ENCODE measurements at places on chromosomes 13 and 19.

DNA sequence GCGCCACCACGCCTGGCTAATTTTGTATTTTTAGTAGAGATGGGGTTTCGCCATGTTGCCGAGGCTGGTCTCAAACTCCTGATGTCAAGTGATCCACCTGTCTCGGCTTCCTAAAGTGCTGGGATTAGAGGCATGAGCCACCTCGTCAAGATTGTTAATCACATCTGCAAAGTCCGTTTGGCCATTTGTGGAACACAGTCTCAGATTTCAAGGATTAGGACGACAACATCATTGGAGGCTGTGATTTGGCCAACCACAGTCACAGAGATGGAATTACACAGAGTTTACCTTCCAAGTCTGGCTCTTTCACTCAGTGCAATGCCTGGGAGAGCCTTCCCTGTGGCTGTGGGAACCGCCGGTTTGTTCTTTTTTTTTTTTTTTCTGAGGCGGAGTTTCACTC, 17.8 kb downstream of the SULT2B1 start:
- no peak for DNase-seq

- no peak for DNase-seq
Measured at GRCh38 chr13:37102896-37103295, 2.6 kb downstream of the CSNK1A1L start.

- DNase-seq: peak; percentile 14
Measured at GRCh38 chr19:41995959-41996797, 2.1 kb upstream of the ATP1A3 start.

GRCh38 chr13:36915896-36916640, 4.0 kb downstream of the SMAD9 start:
- peak; percentile 36 for DNase-seq

DNA sequence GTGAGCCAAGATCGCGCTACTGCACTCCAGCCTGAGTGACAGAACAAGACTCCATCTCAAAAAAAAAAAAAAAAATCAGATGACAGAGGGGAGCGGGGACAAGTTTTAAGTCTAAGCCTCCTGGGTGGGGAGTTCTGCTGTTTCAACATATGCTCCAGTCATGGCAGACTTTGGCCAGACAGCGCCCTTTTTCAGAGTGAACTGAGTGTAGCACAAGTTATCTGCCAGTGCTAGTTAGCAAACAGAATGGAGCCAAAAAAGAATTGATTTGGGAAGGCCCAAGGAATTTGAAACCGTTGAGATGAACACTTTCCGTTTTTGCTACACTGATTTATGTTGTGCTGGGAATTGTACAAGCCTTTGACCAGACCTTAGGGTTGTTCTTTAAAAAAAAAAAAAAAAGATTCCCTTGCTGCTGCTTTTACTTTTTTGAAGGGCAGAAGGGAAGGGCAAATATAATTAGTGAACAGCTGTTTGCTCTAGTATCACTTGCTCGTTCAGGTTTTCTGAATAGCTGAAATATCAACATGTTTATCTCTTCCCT, 5.7 kb downstream of the ACTN4 start:
- no peak for DNase-seq

- DNase-seq: no peak
Measured at GRCh38 chr13:20403826-20404225, 121.8 kb downstream of the CRYL1 start.

DNA sequence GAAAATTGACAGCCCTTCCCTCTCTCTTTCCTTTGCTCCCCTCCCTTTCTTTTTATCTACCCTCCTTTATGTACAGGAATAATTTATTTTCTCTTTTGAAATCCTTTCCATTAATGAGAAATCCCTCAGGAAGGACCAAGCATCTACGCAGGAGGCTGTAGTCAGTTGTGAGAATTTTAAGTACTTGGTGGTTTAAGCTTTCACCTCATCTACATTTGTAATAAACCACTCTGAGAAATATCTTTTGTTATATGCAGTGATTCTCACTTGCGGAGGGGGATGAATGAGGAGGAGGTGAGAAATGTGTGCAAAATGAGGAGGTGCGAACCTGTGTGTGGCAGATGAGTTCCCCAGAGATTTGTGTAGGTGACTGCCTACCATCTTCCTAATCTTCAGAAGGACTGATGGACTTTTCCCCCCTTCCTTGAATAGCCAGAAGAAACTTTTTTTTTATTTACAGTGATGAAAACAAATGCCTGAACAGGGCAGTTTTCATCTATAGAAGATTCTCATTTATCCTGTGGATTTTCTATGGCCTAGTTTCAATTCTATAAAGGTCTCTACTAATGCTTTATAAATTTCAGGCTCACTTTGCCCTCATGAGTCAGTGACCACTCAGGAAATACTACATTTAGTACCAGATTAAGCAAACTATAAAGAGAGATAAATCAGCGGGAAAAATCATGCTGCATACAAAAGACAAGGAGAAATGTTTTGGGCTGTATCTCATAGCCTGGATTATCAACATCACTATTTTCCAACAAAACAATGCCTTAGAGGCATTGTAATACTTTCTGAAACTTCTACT, 118.3 kb downstream of the LHFPL6 start:
- DNase-seq: no peak

DNA sequence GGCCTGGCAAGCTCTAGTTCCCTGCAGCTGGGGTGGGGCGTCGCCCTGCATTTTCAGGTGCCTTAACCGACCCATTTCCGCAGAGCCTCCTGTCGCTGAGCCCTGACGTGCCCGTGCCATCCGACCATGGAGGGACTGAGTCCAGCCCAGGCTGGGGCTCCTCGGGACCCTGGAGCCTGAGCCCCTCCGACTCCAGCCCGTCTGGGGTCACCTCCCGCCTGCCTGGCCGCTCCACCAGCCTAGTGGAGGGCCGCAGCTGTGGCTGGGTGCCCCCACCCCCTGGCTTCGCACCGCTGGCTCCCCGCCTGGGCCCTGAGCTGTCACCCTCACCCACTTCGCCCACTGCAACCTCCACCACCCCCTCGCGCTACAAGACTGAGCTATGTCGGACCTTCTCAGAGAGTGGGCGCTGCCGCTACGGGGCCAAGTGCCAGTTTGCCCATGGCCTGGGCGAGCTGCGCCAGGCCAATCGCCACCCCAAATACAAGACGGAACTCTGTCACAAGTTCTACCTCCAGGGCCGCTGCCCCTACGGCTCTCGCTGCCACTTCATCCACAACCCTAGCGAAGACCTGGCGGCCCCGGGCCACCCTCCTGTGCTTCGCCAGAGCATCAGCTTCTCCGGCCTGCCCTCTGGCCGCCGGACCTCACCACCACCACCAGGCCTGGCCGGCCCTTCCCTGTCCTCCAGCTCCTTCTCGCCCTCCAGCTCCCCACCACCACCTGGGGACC, 1.2 kb downstream of the ZFP36 start:
- DNase-seq: no peak

DNA sequence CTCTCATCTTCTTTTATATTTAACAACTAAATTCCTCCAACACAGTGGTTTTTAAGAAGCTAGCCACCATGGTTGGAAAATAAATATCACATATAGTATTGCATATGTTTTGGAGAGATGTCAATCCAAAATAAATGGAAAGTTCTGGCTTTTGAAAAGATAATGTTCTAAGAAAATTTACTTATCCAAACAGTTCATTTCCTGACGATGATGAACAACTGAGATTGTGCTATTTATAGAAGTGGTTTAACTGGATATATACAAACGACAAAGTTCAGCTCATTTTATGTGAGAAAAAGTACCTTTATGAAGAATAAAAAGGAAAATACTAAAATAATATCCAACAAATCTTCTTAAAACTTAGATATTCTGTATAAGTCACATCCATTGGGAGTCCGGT, 174.7 kb downstream of the MZT1 start:
- DNase-seq: no peak

- no peak for DNase-seq
Measured at GRCh38 chr19:44813070-44813840, 4.4 kb downstream of the BCAM start.

DNA sequence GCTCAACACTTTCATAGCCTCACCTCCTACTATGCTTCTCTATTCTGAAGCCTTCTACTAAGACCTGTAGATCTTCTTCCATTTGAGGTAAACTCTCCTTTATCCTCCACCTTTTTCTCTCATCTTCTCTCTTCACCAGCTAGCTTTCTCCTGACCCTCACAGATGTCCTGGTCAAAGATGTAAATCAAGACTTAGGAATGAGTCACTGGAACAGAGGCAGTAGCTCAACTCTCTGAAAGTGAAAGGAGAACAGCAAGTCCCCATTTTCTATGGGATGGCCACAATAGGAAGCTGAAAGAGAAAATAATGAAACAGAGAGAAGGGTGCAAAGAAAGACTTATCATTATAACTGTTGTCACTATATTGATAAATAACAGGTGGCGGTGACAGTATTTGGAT, 86.1 kb upstream of the DOCK9 start:
- DNase-seq: no peak

GRCh38 chr19:4754248-4754647, 30.6 kb upstream of the DPP9 start:
- no peak for DNase-seq

GRCh38 chr13:77767413-77767812, 69.9 kb downstream of the SLAIN1 start:
- peak; percentile 20 for DNase-seq

GRCh38 chr13:36251526-36251925, 37.2 kb upstream of the SOHLH2 start:
- no peak for DNase-seq

- DNase-seq: no peak
Measured at GRCh38 chr13:58989556-58989955, 1174.2 kb downstream of the DIAPH3 start.

DNA sequence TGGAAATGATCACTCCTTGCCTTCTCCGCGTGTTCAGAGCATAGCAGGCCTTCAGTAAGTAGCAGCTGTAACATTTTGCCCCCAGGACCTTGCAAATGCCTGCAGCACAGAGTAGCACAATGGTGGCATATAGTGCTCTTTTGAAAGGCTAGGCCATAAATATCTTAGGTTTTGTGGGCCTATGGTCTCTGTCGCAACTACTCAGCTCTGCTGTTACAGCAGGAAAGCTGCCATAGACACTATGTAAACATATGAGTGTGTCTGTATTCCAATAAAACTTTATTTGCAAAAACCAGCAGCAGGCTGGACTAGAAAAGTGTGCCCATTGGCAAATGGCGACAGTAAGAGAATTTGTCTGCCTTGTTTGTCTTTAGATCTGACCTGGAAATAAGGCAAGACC, 9.4 kb downstream of the ITPKC start:
- no peak for DNase-seq

DNA sequence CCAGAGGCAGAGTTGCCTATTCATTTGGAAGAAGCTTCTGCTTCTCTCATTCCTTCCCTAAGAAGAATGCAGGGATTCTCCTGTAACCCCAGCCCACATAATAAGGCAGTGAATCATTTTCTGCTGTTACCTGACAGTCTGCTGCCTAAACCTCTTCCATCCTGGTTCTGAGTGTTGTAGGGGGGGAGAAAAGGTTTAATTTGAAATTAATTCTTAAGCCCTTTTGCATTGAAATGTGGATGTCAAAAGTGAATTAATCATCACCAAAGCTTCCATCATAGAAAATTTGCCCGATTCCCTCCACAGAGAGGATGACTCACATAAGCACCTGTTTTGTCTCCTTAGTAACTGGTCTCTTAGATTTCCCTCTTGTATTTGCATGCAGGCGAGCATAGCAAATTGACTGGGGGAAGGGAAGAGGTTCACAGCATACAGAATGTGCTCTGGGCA, 146.7 kb upstream of the FNDC3A start:
- peak; percentile 17 for DNase-seq

GRCh38 chr13:68908879-68909278, 1198.7 kb upstream of the ATXN8OS start:
- no peak for DNase-seq

- DNase-seq: no peak
Measured at GRCh38 chr19:14616407-14616806, 33.5 kb downstream of the CLEC17A start.

DNA sequence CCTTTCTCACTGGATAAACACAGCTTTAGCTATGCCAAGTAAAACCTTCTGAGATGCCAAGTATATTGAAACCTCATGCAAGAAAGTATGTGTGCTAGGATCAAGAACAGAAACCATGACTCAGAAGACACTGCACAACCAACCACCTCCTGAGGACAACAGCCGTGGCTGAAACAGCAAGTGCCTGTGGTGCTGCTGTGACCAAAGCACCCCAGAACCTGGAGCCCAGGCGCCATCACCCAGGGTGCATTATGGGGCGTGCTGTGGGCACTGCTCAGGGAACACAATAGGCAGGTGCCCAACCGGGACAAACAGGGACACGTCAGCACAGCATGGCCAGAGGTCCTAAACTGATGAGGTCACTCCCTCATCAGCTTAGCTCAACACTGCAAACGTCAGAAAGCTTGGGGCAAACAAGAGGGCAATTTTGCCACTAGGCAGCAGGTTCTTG, 101.3 kb upstream of the SLC15A1 start:
- DNase-seq: no peak

GRCh38 chr13:104705031-104705750, 1639.0 kb upstream of the SLC10A2 start:
- DNase-seq: no peak

- DNase-seq: no peak
Measured at GRCh38 chr19:41586064-41586463, 10.1 kb downstream of the CEACAM21 start.

DNA sequence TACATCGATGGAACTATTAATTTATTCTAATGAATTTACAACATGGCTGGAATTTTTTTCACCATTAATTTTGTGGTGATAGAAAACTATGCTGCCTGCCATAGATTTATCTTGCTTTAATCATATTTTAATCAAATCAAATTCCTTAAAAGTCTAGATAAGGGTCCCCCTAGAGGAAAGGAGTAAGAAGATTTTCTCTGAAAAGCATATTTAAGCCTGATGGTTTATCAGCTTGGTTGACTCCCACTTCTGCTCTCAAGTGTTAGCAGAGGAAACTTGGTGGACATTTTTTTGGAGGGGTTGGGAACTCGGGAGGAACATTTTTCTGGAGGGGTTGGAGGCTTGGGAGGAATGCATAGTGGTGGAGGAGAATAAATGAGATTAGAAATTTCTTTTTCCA, 253.3 kb downstream of the KCNRG start:
- DNase-seq: no peak

GRCh38 chr13:50376895-50377575, 361.8 kb downstream of the KCNRG start:
- peak; percentile 21 for DNase-seq

DNA sequence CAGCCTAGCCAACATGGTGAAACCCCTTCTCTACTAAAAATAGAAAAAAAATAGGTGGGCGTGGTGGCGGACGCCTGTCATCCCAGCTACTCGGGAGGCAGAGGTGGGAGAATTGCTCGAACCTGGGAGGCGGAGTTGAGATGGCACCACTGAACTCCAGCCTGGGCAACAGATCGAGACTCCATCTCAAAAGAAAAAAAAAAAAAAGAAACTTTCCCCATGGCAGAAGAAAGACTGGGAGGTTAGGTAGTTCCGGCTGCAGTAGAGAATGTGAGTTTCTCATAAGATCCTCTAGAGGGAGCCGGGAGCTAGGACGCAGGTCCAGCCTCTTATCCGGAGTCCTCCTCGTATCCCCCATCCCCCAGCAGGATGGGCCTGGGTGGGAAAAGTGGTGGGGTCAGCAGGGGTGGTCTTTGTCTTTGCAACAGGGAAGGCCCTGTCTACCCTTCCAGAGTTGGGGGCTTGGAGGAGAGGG, 13.2 kb upstream of the CREB3L3 start:
- peak; percentile 73 for DNase-seq
